ENCODE measurements at places on chromosomes 7 and 10.

DNA sequence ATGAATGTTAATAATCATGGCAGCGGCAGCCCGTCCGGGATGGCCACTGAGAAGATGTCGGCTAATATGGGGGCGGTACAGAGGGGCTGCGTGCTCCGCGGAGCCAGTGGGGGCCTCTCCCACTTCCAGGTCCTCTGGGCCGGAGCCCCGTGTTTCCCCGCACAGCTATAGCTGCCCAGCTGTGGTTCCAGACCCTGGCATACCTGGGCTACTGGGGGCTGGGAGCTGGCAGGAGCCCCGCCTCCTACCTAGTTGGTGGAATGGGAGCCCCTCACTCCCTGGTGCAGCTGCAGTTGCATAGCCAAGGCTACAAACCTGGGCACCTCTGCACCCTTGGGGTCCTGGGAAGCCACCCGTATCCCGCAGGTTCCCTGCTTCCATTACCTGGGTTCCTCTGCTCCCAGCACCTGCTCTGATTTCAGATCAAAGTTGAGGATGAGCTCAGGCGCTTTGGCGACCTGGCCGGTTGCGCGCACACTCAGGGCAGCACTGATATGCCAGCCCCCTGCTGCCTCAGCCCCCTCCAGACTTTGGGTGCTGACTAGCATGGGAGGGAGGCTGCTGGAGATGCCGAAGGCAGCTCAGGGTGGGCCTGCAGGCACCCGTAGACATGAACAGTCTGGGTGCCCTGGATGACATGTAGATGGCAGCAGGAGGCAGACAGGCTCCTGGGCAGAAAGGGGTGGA lies 236.5 kb upstream of the SEMA3D start:
- DNase-seq, result no peak

DNA sequence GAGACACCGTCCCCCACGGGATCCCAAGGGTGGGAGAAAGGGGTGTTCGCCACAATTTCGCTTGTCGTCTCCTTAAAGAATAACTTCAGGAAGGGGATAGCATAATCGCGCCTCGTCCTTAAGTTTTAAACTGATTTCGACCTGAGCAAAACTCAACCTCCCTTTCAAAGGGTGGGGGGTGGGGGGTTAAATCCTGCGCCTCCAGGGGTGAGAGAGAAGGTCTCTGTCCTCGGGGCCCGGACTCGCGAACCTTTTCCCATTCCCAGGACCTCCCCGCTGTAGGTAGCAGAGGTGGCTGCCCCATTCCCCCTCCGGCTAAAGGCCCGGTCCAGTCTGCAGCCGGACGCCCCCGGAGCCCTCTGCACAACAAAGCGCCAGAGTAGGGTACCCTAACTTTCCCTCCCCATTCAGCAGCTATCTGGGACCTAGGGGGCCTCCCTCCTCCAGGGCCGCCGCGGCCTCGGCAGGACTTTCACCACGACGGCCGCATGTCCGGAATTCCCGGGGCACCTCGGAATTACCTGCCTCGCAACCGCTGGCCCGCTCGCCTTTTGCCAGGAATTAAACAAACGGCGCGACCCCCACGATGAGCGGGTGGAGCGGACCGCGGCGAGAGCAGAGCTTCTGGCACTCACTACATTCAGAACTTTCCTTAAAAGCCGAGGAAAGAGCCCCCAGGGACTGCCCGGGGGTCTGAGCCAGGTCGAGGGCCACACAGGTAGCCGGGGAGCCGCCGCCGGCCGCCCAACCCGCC lies 1.7 kb downstream of the CDK6 start:
- no peak for DNase-seq

- DNase-seq, result no peak
These were observed 7.0 kb downstream of the C10orf67 start for GRCh38 chr10:23337616-23338015.

GRCh38 chr10:71319042-71319799 lies at the start of gene SLC29A3:
SLC29A3 (plus strand) TSS chr10:71319259; CDS start chr10:71319310, 51 bp downstream.
- peak; percentile 59 for DNase-seq

DNA sequence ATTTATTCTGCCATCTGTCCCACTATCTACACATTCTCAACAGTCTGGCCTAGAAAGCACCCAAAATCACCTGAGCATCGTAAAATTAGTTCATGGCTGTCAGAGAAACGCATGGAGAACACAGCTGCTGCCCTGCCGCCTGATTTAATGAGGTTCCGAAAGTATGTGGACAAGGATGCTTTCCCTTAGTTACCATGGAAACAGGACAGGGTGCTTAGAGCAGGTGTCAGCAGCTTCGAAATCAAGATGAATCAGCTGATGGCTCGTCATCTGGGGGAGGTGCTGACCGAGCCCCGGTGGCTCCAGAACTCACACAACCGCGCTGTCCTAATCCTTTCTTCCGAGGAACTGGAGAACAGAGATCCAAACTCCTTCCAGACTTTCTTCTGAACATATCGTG lies 151.5 kb downstream of the TEX36 start:
- no peak for DNase-seq

- DNase-seq, result no peak
These were observed 79.9 kb upstream of the RHEB start for GRCh38 chr7:151599401-151600227.

DNA sequence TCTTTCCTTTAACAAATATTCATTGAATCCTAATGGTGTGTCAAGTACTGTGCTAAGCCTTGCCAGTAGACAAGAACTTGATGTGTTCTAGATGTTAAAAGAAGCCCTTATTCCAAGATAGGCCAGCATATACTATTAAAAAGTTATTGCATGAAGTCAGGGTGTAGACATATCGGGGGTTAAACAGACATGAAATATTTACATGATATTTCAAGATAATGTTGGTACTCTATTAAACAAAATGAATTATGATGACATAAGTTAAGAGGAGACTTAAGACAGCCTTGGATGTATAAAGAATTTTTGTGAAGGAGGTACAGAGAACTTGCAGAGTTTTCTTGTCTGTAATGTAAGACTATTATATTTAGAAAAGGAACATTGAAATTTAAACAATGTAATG lies 44.8 kb downstream of the HDAC9 start:
- no peak for DNase-seq

DNA sequence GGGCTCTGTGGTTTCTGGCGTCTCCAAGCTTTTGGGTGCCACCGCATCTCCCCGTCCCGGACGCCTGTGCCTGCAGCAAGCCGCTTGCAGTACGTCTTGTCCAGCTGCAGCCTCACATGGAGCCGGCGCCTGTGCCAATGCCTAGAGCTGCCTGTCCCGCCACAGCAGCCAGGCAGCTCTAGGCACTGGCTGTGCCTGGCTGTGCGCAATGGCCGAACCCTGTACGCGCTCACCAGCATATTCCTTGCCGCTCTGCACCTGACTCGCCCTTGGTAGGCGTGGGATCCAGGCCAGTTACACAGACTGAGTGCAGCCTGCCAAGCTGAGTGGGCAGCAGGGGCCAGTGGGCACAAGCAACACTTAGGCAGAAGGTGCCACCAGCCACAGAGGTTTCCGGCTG lies 381.2 kb upstream of the SORCS1 start:
- DNase-seq, result no peak

- DNase-seq, result no peak
These were observed 113.6 kb downstream of the CCNY start for GRCh38 chr10:35449944-35450343.

GRCh38 chr7:41792120-41792519 lies 89.2 kb upstream of the INHBA start:
- DNase-seq, result no peak

- DNase-seq, result no peak
These were observed 15.6 kb downstream of the FOXL3 start for GRCh38 chr7:305410-306151.

GRCh38 chr7:139949629-139950028 lies 113.1 kb downstream of the PARP12 start:
- no peak for DNase-seq

- no peak for DNase-seq
These were observed 41.2 kb downstream of the NCAPG2 start for GRCh38 chr7:158663428-158663741.

DNA sequence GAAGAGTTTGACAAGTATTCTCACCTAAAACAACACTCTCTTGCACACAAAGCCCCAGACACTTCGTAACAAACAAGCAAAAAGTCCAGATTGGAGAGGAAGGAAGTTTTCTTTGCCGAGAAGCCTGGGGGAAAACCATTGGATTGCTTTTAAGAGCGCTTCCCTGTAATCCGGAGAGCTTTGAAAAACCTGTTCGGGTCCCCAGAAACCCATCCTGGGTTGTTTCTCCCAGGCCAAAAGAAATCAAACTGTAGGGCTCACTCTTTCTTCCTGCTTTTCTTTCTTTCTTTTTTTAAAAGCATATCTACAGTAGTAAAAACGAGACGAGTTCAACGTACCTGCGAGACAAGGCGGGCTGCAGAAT lies 655 bp downstream of the SP8 start:
- DNase-seq, result no peak

DNA sequence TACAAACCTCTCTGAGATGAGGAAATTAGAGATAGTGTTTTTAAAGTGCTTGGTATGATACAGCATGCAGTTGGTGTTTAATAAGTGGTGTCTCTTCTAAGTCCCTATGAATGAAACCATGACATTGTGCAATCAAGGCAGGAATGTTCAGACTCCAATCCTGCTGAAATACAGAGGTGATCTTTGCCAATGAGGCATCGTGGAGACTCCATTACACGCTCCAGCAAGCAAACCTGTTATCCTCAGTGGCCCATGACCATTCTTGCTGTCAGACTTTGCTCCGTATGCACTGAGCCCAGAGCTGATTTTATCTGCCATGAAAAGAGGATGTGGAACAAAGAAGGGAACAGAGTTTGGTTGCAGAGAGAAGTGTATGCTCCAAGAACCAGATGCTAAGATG lies 47.3 kb downstream of the CDHR3 start:
- no peak for DNase-seq

DNA sequence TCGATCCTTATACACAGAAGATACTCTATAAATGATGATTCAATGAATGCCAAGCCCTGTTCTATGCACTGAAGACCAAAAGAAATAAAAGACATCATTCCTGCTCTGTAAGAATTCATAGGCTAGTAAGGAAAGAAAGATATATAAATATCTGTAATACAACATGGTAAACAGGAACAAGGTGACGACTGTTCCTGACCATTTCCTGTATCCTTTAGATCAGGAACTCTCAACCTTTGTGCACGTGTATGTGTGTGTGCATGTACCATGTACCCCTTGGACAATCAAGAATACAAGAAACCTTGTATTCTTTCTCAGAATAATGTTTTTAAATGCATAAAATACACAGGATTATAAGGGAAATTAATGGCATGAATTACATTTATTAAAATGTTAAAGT lies 7.3 kb upstream of the HK1 start:
- no peak for DNase-seq

DNA sequence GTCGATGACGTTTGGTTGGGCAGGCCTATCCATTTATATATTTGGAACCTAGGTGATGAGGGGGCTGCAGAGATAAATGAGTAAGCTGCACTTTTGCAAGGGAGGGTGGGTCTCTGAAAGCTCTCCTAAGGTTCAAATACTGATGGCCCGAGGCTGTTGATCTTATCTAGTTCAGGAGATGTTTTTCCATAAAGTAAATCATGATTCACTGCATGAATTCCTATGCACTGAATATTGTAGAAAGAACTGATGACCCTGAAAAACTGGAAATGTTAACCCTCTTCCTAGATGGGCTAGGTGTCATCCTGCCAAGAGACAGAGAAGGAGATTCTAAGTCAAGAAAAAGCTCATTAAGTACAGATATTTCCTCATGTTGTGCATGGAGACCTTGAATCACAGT lies 459.9 kb downstream of the PLXNA4 start:
- DNase-seq, result no peak

- no peak for DNase-seq
These were observed 171.5 kb upstream of the ADCY1 start for GRCh38 chr7:45402480-45403218.

GRCh38 chr10:46247808-46248569 lies 38.8 kb upstream of the ANTXRL start:
- no peak for DNase-seq

DNA sequence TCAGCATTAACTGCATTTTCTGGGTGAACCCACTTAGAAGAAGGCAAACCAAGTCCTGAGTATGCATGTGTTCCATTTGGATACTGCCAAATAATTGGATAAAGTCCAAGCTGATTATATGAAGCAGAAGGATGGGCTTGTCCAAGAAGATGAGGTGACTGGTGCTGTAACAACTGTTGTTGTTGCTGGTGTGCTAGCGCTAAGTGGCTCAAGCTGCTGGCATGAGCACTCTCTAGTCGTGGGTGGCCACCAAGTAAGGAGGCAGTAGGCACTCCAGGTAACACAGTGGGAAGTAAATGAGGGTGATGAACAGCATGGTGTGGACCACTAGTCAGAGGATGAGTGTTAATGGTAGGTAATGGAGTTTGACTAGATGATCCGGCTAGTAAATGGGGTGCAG lies 80.4 kb downstream of the NRBF2 start:
- no peak for DNase-seq

DNA sequence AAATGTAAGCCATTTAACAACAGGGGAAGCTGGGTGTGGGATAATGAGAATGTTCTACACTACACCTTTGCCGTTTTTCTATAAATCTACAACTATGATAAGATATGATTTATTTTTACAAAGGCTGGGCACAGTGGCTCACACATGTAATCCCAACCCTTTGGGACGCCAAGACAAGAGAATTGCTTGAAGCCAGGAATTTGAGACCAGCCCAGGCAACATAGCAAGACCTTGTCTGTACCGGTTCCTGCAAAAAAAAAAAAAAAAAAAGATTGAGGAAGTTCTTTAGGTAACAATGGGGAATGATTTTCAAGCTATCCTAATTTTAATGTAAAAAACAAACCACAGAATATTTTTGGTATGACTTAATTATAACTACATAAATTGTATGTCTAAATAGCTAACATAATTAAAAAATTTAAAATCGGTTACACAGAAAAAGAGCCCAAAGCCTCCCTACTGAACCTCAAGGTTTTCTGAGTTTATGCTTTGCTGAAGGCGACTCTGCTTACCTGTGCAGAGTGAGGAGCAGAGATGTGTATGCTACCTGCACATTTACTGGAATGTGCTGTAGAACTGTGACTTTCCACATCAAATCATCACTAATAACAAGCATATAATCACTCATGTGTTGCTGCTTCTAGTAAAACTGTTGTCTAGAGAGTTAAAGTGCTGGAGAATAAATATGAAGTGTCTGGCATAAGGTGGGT lies 163.4 kb downstream of the ATE1 start:
- DNase-seq, result no peak

DNA sequence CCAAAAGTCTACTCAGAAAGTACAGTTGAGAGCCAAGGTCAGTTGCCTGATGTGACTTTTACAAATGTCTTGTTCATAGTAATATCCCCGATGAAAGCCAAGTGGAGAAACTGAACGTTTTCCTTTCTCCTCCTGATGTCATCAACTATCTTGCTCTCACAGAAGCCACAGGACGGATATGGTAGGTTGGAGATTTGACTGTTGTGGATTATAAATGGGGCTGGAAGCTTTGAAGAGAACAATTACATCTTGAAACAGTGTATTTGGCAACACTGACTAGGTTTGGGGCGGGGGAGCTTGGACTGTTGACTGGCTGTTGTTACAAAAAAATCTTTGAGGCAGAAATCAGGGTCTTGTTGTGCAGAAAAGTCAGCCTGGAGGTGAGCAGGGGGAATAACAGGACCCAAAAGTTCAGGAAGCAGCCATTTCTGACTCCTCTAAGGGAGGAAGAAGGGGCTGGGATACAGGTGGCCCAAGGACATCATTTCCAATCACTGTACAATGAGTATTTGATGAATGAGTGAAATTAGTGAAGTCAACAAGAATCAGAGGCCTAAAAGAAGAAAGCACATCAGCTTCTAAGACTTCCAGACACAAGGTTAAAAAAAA lies 24.3 kb downstream of the PLEKHS1 start:
- no peak for DNase-seq

- DNase-seq, result no peak
These were observed 6.2 kb downstream of the TMEM236 start for GRCh38 chr10:17758200-17758599.

- DNase-seq, result no peak
These were observed 270.5 kb downstream of the SKAP2 start for GRCh38 chr7:26593896-26594295.

GRCh38 chr10:71483135-71483534 lies 86.4 kb downstream of the CDH23 start:
- DNase-seq, result no peak

All from stimulated activated CD4-positive, alpha-beta T cell treated with anti-CD3 and anti-CD28 coated beads, TNF-alpha, amount 100 ng/mL, for 1 hour (primary cell).